ENCODE measurements at places on chromosomes 6 and 20.

DNA sequence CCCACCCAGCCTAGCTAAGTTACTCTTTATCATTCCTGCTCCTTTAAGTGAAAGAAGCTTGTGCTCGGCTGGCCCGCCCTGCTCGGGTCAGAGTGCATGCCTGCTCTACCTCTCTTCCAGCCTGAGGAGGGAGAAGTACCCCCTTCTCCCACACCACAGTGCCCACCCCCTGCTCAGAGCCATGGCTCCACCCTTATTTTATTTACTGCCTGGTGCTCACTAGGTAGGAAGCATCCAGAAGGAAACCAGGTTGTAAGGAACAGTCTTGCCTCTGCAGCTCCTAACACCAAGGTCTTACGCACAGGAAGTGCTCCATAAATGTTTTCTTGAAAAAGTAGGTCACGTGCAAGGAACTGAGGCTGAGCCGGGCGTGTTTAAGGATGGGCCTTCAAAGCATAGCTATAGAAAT lies 105.7 kb upstream of the SNX9 start:
- DNase-seq, result no peak

GRCh38 chr20:5013682-5014447 lies 12.6 kb upstream of the SLC23A2 start:
- DNase-seq, result no peak

DNA sequence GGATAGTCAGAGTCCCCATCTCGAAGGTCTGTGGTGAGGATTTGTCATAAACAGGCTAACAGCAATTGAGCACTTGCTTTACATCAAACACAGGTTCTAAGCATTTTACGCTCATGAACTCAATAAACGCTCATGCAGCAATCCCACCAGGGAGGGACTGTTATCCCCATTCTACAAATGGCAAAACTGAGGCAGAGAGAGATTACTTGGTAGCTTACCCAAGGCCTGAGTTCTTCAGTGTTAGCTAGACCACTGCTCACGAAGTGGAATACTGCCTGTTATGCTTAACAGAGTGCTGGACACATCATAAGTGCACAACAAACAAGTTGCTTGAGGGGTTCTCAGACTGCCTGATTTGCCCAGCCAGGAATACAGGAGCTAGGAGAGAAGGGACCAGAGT lies 23.7 kb upstream of the TCP11 start:
- no peak for DNase-seq

DNA sequence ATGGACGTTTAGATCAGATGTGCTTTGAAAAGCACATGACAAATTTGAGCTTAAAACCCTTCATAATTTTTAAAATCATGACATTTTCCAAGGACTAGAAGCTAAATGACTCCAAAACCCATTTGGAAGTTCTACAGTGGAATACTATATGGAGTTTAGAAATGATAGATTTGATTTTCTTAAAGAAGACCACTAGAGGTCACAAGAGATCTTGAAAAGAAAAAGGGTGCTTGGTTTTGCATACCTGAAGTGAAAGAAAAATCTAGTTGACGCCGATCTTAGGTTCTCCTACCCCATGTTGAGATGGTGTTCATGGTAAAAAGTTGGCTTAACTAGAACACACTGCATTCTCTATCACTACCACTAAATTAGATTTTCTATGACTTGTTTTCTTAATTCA lies 31.5 kb downstream of the CFAP61 start:
- DNase-seq, result no peak

- peak; percentile 40 for DNase-seq
Observed at GRCh38 chr6:150006961-150007464, 18.3 kb downstream of the RAET1L start.

GRCh38 chr6:38492031-38492430 lies 147.7 kb downstream of the BTBD9 start:
- no peak for DNase-seq

DNA sequence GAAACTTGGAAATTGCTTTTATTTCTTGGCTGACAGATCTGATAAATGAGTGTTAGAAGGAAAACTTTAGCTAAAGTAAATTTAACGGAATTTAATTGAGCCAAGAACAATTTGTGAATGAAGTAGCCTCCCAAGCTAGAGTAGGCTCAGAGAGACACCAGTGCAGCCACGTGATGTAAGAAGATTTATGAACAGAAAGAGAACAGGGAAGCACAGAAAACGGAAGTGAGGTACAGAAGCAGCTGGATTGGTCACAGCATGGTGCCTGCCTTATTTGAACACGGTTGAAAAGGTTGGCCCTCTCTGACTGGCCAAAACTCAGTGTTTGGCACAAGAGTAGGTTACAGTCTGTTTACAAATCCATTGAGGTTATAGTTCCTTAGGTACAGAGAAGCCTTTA lies 29.5 kb upstream of the IFNGR1 start:
- DNase-seq, result no peak

- no peak for DNase-seq
Observed at GRCh38 chr6:47335466-47335865, 25.8 kb upstream of the TNFRSF21 start.

GRCh38 chr6:124371974-124372475 lies 568.4 kb downstream of the NKAIN2 start:
- no peak for DNase-seq

- no peak for DNase-seq
Observed at GRCh38 chr6:38564301-38564700, 75.4 kb downstream of the BTBD9 start.

DNA sequence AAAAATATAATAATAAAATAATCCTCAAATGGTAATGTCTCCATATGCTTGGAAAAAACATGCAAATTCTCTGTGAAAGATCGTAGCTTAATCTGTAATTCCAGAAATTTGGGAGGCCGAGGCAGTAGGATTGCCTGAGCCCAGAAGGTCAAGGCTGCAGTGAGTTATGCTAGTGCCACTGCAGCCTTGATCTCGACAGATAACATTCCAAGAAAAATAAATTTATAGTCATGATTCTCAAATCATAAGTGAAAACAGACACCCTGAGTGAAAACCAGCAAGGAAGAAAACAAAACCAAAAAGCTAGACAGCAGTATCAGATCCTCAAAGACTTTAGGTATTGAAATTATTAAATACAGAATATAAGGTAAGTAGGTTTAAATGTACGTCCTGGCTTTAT lies 3.8 kb upstream of the MUC21 start:
- no peak for DNase-seq

GRCh38 chr20:34747479-34747878 lies 43.3 kb downstream of the TP53INP2 start:
- no peak for DNase-seq

- DNase-seq, result no peak
Observed at GRCh38 chr20:12414446-12415274, 497.0 kb downstream of the BTBD3 start.

DNA sequence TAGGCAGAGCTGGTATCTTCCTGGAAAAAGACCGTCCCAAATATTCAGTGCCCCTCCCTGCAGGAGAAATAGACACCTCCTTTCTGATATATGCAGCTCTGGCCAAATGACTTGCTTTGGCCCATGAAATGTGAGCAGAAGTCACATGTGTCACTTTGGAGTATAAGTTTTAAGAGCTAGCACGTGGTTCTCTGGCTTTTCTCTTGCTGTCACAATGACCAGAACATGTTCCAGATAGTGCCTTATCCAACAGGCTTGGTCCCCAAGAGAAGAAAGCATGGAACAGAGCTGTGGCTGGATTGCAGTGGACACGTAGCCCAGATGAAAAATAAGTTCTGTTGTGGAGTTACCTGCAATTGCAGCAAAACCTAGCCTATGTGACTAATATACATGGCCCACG lies 40.4 kb downstream of the UNC5CL start:
- no peak for DNase-seq

DNA sequence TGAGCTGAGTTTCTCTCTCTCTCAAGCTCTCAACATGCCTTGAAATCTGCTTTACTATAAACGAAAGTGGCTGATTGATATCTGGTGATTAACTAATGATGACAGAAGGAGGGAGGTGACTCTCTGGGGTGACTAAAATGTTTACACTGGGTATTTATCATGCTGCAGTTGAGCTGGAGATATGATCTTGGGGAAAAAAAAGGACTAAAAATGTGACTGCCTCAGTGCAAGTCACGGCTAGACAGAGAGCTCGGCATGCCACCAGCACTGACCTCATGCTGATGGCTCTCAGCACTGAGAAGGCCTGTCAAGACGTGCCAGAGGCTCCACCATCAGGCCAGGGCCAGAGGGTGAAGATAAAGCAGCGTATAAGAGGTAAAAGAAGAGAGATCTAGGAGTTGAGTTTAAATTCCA lies 103.1 kb upstream of the SPACA1 start:
- DNase-seq, result peak; percentile 38

GRCh38 chr6:10098756-10099528 lies 315.9 kb downstream of the TFAP2A start:
- no peak for DNase-seq

GRCh38 chr6:161074496-161075121 lies 83.0 kb downstream of the MAP3K4 start:
- DNase-seq, result no peak

GRCh38 chr20:34834459-34834893 lies 9.0 kb upstream of the NCOA6 start:
- DNase-seq, result peak; percentile 41

DNA sequence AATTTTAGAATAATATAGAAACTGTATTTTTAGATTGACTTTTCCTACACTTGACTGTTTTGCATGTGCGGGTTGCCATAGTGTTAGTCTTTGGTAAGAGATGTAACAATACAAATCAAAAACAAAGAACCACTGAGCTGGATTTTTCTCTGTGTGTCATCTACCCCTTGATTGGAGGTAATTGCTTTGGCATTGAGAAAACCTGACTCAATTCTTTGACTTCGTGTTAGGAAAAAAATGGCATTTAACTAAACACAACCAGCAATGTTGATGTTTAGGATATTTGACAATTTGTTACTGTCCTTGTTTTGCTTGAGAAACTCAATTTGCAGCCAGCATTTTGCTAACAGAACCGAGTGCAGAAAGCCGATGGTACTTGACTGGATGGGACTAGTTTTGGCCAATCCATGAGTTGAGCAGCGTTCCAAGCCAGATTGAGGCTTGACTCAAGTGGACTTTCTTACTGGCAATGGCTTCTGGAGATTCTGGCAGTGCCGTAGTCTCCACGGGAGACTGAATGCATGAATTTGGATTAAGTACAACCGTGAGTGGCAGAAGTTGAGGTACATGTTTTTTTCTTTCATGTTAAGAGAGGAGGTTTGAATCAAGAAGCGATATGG lies 17.1 kb downstream of the TPBG start:
- no peak for DNase-seq

- DNase-seq, result no peak
Observed at GRCh38 chr6:116210750-116211425, 43.0 kb downstream of the TSPYL4 start.

DNA sequence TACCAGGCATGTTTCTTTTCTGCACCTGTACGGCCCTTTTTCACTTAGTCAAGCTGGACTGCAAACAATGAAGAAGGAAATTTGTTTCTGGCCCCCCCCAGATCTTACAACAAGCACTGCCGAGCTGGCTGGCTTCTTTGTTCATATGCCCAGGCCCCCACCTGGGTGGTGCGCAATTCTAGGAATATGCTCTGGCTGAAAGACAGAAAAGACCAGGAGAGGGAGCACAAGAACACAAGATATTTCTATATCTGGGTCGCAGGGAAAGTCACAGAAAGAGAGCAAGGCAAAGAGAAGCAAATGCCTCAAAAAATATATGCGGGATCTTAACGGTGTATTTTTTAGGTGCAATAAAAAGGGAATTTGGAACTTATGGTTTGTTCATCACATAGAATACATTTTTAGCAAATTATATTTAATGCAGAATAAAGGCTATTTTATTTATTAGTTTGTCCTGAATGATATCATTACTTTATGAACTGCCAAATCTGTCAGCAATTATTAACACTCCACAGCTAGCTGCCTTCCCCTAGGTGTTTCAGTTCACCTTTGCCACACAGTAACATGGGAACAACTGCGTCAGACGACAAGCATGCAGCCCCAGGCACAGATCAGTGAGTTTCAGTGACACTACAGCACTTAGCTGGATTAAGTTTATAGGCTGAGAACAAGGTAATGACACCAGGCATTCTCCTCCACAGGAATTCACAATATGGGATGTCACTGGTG lies 76.5 kb downstream of the GJA10 start:
- DNase-seq, result peak; percentile 29

GRCh38 chr6:42427871-42428270 lies 23.9 kb downstream of the TRERF1 start:
- no peak for DNase-seq

- DNase-seq, result no peak
Observed at GRCh38 chr6:37007340-37008043, 2.0 kb downstream of the FGD2 start.

GRCh38 chr20:37627060-37627766 lies 66.6 kb upstream of the CTNNBL1 start:
- peak; percentile 25 for DNase-seq

DNA sequence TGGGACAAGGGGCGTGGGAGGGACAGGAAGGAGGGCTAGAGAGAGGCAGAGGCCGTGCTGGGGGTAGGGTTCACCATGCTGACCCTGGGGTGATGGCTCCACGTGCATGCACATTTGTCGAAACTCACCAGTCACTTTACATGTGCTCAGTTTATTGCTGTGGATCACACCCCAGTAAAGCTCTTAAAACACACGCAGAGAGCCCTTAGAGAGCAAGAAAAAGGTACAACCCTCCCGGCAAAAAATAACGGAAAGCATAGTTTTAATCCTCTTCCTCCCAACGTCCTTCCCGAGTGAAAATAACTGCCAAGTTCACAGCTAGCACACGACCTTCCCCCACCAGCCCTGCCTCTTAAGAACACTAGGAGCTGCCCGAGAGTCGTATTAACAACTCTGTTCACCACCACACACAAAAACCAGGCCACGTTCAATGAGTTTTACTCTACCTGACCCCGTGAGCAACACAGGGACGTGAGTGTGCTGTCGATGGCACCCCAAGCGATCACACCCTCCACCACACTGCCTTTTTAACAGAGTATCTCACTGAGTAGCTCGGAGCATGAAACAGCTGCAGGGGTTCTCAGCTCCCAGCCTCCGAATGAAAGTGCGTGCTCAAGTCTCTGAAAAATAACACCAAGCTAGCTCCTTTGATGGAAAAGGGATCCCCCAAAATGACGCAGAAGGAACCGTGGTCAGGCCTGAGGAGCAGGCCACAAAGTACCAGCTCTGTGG lies 39.7 kb downstream of the TAF4 start:
- peak; percentile 64 for DNase-seq

DNA sequence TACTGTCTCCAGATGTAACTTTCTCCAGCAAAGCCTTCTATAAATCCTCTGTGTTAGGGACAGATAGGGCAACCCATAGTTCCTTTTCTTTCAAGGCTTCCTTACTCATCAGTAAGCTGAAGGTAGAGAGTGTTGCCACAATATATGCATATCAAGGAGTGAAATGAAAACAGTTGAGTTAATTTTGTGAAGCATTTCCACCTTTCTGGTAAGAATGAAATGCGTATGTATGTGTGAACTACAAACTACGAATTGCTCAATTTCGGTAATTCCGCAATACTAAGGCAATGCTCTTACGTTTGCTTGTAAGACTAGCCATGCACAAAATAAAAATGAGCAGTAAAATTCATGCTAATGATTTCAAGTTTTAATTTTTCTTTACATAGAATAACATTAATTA lies 61.2 kb upstream of the HBS1L start:
- no peak for DNase-seq

DNA sequence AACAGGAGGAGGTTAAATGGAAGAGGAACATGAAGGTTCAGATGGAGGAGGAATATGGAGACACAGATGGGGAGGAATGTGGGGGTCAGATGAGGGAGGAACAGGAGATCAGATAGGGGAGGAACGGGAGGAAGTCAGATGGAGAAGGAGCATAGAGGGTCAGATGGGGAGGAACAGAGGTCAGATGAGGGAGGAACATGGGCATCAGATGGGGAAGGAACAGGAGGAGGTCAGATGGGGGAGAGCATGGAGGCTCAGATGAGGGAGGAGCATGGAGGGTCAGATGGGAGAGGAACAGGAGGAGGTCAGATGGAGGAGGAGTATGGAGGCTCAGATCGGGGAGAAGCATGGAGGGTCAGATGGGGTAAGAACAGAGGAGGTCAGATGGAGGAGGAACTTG lies 290.6 kb downstream of the BMP7 start:
- DNase-seq, result no peak

Data from hepatic stellate cell (primary cell).